ENCODE measurements at places on chromosomes 3 and 15. TPM values are rescaled to one million over a fixed set of nuclear protein-coding genes. Genes with fewer than 3 reads are reported as not detected.

DNA sequence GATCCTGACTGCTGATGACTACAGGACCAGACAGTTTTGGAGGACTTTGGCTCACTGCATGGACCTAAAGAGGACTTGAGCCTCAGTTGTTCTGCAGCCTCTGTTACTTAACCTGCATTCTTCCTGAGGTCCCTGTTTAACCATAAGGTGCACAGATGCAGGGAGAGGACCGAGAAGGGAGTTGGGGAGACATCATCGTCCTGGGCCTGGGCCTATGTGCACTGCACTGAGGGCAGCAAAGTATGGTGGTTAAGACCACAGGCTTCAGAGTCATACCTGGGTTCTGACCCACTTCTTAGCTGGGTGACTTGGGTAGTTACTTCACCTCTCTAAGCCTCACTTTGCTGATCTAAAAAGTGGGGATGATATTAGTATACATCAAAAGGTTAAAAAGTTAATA lies 21.9 kb downstream of the KY start:
- no peaks in the 10 kb centered on the region for H3K36me3 ChIP-seq
- no peak overlapping the region for H3K27ac ChIP-seq
- H3K4me1 ChIP-seq, result no peaks in the 10 kb centered on the region
- H3K27me3 ChIP-seq, result no peaks in the 10 kb centered on the region
- DNase-seq, result no peak

DNA sequence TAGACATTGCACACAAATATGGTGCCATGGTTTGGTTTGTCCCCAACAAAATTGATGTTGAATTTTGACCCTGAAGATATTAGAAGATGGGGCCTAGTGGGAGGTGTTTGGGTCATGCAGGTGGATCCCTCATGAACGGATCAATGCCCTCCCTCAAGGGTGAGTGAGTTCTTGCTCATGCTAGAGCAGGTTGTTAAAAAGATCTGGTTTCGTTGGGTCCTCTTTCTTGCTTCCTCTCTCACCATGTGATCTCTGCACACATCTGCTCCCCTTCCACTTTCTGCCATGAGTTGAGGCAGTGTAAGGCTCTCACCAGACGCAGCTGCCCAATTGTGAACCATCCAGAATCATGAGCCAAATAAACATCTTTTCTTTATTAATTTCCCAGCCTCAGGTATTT lies 87.8 kb upstream of the MDFIC2 start:
- DNase-seq, result no peak
- no peaks in the 10 kb centered on the region for H3K27me3 ChIP-seq
- no peaks in the 10 kb centered on the region for H3K36me3 ChIP-seq
- H3K4me3 ChIP-seq, result no peak overlapping the region
- H3K4me1 ChIP-seq, result no peaks in the 10 kb centered on the region

DISP2 gene
- 4.3 TPM for total RNA-seq

GRCh38 chr15:63163217-63163616 lies 5.9 kb upstream of the RPS27L start:
- H3K27ac ChIP-seq, result no peak overlapping the region
- H3K36me3 ChIP-seq, result no peaks in the 10 kb centered on the region
- H3K4me1 ChIP-seq, result peaks cover 6% of the 10 kb centered on the region
- H3K4me3 ChIP-seq, result no peak overlapping the region
- no peaks in the 10 kb centered on the region for H3K27me3 ChIP-seq

ROPN1 gene
- total RNA-seq, result not detected

DNA sequence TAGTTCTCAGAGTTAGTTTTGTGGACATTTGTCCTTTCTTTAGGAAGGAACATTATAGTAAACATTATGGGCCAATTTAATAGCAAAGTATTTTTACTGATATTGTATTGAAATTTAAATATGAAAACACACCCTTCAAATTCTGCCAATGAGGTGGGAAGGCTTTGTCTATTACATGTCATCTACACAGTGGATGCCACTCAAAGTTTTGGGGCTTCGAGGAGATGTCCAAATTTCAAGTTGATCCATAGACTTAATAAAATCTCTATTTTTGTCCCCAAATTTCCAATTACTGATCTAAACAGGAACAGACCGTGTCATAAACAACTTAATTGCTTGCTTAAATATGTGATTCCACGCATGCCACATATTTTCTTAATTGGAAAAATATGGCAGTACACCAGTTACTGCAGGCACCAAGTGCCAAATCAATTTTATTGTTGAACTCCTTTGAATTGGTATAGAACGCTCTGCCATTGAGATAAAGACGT lies 1.7 kb downstream of the SHOX2 start:
- DNase-seq, result no peak
- peaks cover 45% of the 10 kb centered on the region for H3K4me1 ChIP-seq
- peaks cover 98% of the 10 kb centered on the region for H3K27me3 ChIP-seq
- H3K36me3 ChIP-seq, result no peaks in the 10 kb centered on the region

GRCh38 chr15:67083135-67083762 lies 17.8 kb downstream of the SMAD3 start:
- no peaks in the 10 kb centered on the region for H3K36me3 ChIP-seq
- peaks cover 98% of the 10 kb centered on the region for H3K4me1 ChIP-seq
- peak overlapping the region; percentile 47 for H3K27ac ChIP-seq
- no peaks in the 10 kb centered on the region for H3K27me3 ChIP-seq

GRCh38 chr3:144028798-144029411 lies 57.3 kb downstream of the DIPK2A start:
- H3K36me3 ChIP-seq, result no peaks in the 10 kb centered on the region
- H3K27ac ChIP-seq, result no peak overlapping the region
- DNase-seq, result no peak
- peaks cover 5% of the 10 kb centered on the region for H3K4me1 ChIP-seq
- H3K4me3 ChIP-seq, result no peak overlapping the region
